Esophagus squamous epithelium (tissue), 5 donors: ENCODE measurements at places on chromosomes 11 and 22.
A peak's percentile ranks its signal among the peaks of the same experiment; 100 is the strongest.

GRCh38 chr22:42544686-42545085 lies 9.1 kb upstream of the SERHL2 start:
- DNase-seq = no peak

- DNase-seq = no peak
Observed at GRCh38 chr22:17907748-17908051, 116.7 kb downstream of the MICAL3 start.

GRCh38 chr22:43530349-43531201 lies 118.8 kb downstream of the MPPED1 start:
- no peak for DNase-seq

DNA sequence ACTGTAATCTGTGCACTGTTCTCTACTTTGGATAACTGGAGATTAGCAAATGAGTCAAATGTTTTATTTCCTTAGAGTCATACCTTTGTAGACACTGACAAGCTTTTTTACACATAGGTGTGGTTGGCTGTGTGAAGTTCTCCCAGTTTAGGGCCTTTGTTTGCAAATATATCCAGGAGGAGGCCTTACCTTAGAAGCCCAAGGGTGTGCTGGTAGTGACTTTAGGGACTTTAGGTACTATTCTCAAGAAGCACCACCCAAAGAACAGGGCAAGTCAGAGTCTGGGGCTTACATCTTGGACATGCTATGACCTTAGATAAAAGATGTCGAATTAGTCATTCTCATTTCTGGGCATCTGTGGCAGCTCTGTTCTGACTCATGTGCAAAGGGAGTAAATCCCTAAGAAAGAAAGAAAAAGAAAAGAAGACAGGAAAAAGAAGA lies 4.8 kb upstream of the FAR1 start:
- DNase-seq = no peak

- DNase-seq = no peak
Observed at GRCh38 chr11:15837901-15838489, 518.4 kb downstream of the SOX6 start.

DNA sequence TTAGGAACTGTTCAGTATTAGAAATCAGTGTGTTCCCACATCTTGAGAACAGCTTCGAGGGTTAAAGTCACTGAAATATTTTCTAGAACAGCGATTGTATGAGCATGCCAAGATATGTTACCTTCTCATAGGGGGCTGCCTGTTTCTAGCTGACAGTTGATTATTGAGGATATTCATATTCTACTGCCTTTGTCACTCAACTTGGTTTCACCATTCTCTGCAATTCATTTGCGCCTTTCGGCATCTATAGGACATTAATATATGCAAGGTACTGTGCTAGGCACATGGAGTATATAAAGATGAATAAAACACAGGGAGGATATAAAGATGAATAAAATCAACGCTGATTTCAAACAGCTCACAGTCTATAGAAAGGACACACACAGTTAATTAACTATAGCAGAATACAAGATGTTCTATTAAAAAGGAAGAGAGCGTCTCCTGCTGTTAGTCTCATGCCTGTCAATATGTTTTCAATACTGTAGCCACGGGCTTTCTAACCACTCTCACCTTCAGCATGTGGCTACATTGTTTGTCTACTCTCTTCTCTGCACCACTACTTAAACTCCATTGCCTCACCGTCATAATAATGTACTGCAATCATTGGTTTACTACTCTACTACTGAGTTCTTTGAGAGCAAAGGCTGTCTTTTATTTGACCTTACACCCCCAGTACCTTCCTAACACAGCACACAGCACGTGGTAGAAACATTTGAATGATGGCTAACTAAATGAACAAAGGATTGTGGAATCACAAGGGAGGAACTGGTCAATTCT lies 81.9 kb downstream of the RAB30 start:
- DNase-seq = no peak

- no peak for DNase-seq
Observed at GRCh38 chr11:26105762-26106423, 226.0 kb upstream of the ANO3 start.

GRCh38 chr11:117814204-117814765 lies 10.3 kb downstream of the FXYD2 start:
- no peak for DNase-seq

- peak; percentile 58 for DNase-seq
Observed at GRCh38 chr22:38872172-38872830, at the start of gene CBX6. TSS of gene CBX6 (minus strand) at chr22:38872216. CDS start at chr22:38872190, 26 bp downstream.

DNA sequence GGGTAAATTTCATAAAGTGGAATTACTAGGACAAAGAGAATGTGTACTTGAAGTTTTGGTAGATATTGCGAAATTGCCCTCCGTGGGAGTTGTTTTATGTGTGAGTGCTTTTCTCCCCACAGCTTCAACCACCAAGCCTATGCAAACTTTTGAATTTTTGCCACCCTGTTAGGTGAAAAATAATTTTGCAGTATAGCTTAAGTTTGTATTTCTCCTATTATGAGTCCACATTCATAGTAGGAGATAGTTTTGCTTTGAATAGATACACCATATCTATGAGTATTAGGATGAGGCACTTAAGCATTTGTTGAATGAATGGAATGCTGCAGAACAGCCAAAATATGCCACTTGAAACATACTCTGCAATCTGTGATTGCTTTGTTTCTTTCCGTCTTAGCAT lies 43.6 kb downstream of the UVRAG start:
- no peak for DNase-seq

- no peak for DNase-seq
Observed at GRCh38 chr22:27499121-27499520, 302.4 kb downstream of the MN1 start.

DNA sequence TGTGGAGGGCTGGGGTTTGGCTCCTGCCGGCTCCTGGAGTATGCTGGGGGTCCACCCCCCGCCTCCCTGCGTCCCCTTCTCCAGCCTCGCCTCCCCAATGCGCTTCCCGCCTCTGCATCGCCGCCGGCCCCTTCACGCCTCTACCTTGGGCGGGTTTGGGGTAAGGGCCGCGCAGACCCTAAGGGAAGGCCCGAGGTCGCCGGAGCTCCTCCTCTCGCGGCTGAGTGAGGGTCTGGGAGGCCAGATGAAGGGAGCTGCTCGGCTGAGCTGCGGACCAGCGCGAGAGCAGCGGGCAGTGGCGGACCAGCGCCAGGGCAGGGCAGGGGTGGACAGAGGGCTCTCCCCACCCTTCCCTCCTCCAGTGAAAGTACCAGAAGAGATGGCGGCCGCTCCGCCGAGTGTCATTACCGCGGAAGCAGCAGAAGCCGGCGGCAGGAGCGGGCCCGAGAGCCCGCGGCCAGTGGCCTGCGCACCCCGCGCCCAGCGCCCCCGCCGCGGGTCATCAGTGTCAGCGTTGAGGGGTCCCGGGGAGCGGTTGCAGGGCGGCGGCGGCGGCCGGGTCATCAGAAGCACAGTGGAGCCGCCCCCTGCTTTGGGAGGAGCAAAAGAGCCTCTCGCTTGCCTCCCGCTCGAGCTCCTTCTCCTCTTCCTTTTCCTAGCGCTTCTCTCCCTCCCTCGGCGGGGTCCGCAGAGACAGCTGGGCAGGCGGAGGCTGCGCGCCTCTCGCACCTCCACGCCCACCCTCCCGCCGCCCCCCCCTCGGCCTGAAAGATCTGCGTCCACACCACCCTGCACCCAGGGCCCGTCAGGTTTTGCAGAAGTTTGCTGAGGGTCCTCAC lies 255.6 kb upstream of the CADM1 start:
- DNase-seq = no peak

DNA sequence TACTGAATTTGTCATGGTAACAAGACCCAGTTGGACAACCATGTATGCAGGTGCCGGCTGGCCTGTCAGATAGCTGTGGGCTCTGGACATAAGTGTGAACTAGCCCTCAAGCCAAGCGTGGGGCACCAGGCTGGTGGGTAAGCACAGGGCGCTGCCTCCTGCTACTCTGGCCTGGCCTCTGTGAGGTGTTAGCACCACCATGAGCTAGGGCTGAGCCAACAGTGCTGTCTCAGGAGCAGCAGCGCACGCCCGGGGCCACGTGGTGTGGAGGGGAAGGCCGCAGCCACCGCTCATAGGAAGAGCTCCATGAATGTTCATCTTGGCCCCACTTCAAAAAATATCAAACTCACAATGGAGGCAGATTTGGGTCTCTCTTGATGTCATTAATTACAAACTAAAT lies 35.3 kb upstream of the GNB1L start:
- no peak for DNase-seq

- no peak for DNase-seq
Observed at GRCh38 chr11:18791207-18791968, at the start of gene PTPN5. TSS of gene PTPN5 (minus strand) at chr11:18791798. CDS start at chr11:18771958, 19,840 bp downstream.

GRCh38 chr11:86916330-86916729 lies 38.9 kb downstream of the FZD4 start:
- DNase-seq = no peak

DNA sequence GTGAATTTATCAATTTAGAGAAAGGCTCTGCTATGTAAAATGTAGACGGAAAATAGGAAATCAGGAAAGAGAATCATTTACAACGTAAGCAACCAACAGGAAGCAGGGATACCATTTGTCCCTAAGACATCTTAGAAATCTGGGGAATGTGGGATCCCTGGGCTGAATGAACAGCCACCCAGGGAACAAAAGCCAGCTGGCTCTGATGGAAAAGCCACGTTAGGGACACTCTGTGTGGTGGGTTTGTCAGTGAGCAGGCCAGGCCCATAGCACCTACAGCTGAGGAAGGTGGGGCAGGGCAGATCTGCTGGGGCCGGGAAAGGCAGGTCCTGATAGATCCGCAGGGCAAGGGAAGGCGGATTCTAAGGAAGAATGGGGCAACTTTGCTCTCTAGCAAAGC lies 87.1 kb upstream of the CSNK2A3 start:
- DNase-seq = no peak

- DNase-seq = no peak
Observed at GRCh38 chr11:44944853-44945235, 5.8 kb downstream of the TP53I11 start.

DNA sequence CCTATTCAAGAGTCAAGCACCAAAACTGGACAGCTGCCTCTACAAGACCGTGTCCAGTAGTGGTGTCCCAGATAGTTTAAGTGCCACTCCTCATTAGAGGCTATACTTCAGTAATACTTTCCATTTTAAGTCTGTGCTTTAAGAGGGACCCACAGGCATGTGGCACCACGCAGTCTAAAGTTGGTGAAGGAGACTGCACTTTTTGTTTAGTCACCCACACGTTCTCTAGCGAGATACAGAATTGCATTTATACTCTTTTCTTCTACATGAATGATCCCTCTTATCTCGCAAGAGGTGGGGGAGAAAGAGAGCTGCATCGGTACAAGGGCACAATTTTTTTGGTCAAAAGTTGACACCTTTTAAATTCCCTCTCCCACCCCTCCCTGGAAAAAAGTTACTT lies 41.5 kb downstream of the DDX6 start:
- DNase-seq = no peak

DNA sequence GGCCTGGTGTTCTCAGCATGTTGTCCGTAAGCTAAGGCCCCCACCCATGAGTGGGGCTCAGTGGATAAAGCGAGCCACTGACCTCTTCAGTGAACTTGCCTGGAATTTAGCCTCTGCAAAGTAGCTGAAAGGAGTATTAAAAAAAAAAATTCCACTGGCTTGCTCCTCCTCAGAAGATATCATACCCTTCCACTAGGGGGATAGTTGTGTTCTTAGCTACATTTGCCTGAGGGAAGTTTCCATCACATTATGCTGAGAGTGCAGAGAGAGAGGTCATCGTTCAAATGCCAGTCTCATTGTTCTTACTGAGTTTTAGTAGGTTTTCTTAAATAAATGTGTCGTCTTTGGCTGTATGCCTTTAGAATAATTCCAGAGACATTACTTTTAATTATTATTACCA lies 879.7 kb downstream of the JRKL start:
- DNase-seq = no peak

GRCh38 chr11:61733120-61733978 lies 19.1 kb upstream of the MYRF start:
- DNase-seq = peak; percentile 9

DNA sequence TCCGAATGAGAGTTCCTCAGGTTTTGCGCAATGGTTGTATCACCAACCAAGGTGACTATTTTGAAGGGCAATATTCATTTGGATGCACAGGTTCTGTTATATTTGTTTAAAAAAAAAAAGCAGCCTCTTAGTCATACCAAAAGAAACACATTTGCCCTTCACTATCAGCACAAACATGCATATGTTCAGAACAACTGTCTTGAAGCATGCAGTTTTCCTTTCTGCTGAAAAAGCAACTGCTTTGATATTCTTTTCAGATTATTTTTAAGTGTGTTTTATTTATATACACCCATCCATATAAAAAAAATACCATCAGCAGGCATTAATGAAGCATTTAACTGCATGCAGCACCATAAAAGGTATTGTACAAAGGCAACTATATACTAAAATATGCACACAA lies 67.8 kb downstream of the RBFOX2 start:
- no peak for DNase-seq

- no peak for DNase-seq
Observed at GRCh38 chr11:696955-697491, 1.4 kb downstream of the TMEM80 start.

DNA sequence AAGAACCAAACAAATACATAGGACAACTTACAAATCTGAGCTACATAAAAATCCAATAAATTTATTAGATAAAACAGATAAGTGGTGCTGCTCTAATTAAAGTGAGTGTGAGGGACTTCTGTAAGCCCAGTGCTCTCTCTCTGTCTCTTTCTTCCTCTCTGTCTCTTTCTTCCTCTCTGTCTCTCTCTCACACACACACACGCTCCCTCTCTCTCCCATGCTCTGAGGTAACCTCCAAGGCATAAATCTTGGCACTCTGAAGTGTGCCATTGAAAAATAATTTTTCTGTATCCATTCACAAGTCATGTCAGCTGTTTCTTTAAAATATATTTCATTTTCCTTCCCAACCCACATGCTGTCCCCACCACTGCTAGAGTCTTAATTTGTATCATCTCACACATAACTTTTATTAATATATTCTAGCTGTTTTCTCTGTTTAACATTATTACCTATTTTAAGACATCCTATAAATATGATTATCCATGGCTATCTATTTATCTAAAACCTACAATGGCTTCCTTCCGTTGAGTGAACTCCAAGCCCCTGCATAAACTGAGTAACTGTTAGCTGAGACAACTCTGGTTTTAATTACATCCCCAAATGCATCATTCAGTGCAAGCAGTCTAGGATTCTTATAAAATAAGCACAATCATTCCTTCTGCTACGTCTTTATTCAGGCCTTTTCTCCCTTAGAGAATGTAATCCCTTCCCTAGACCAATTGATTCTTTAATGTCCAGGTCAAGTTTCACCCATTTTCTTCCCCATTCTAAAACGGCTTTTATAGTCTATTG lies 57.4 kb upstream of the SLC5A12 start:
- no peak for DNase-seq
